ENCODE measurements at places on chromosomes 1 and 21.

- no peak for DNase-seq
These were observed 150.4 kb downstream of the LBR start for GRCh38 chr1:225277445-225277844.

GRCh38 chr1:110130113-110130591, 17.9 kb downstream of the UBL4B start:
- no peak for DNase-seq

DNA sequence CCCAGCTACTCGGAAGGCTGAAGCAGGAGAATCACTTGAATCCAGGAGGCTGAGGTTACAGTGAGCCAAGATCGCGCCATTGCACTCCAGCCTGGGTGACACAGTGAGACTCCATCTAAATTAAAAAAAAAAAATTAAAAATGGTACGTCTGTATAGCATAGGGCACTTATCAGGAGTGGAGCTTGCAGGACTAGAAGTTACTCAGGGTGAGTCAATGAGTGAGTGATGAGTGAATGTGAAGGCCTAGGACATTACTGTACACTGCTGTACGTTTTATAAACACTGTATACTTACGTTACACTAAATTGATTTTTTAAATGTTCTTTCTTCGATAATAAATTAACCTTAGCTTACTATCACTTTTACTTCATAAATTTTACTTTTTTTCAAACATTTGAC, 183.6 kb downstream of the NR5A2 start:
- DNase-seq, result no peak

GRCh38 chr1:172900376-172900997, 150.3 kb downstream of the TNFSF18 start:
- no peak for DNase-seq

GRCh38 chr1:226287587-226287986, 21.4 kb downstream of the LIN9 start:
- DNase-seq, result no peak

DNA sequence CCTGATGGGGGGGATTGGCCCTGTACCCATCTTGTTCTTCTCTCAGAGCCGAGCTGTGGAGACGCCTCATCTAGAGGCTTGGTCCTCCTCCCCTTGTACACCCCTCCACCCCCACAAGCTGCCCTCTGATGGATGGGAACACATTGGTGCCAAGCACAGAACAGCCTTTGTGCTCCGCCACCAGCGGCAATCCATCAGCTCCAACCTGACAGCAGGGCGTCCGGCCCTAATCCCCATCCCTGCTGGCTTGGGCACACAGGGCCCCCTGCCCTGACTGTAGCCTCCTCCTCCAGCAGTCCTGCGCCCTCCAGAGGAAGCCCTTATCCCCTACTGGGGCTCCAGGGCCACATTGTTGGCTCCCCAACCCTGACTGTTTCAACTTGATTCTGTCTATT, 3.8 kb upstream of the MYOG start:
- no peak for DNase-seq

DNA sequence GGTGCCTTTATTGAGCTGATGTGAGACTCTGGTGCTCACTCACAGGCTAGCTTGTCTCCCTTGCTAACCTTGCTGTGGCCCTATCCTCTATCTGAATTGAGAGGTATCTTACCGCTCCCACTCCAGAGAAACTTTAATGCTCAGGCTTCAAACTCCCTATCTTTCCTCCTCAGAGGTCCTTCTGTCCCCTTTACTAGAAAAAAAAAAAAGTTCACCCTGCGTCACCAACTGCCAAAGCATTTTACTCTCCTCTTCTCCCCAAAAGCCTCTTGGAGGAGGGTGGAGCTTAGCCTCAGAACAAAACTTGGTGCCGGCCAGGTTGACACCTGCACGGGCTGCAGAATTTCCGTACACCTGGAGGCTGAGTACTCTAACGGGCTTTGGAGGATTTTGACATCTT, 55.1 kb downstream of the ATP2B4 start:
- no peak for DNase-seq
